ENCODE measurements at places on chromosomes 1 and 21. TPM values are rescaled to one million over a fixed set of nuclear protein-coding genes. Genes with fewer than 3 reads are reported as not detected.

Gene THEMIS2
- 7.3 TPM for polyA plus RNA-seq

Gene FAM177B
- not detected for polyA plus RNA-seq

DNA sequence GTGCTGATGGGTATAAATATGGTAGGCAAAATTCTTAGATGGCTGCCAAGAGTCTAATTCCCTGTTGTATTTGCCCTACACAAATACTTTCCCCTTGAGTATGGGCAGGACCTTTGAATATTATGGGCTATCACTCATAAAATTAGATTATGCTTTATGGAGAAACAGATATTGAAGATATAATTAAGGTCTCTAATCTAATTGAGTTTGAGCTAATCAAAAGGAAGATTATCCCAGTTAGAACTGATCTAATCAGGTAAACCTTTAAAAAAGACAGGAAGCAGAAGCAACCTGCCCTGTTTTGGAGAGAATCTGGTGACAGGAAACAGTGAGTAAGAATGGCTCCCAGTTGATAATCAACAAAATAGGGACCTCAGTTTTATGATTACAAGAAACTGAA lies 609.0 kb upstream of the PRMT6 start:
- DNase-seq, result no peak

DNA sequence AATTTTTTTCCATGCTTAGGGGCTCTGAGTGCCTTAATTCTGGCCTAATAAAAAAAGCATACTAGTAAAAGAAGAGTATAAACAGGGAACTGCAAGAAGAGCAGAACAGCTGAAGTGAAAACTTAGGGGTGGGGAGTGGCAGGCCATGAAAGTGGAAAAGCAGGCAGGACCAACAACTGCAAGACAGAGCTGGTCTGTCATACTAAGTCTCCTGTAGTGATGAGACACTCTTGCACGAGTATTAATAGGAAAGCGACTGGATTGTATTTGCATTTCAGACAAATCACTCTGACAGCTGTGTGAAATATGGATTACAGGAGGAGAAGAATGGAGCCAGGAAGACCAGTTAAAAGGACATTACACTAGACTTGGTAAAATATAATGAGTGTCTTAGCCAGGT lies 449.9 kb downstream of the NUF2 start:
- no peak for DNase-seq

GRCh38 chr1:100523038-100523652 lies 14.8 kb upstream of the GPR88 start:
- no peak for DNase-seq

GRCh38 chr1:110524311-110525248 lies 5.6 kb upstream of the KCNA10 start:
- no peak for DNase-seq

GRCh38 chr1:12135612-12136011 lies 31.2 kb upstream of the TNFRSF1B start:
- DNase-seq, result peak; percentile 58

DNA sequence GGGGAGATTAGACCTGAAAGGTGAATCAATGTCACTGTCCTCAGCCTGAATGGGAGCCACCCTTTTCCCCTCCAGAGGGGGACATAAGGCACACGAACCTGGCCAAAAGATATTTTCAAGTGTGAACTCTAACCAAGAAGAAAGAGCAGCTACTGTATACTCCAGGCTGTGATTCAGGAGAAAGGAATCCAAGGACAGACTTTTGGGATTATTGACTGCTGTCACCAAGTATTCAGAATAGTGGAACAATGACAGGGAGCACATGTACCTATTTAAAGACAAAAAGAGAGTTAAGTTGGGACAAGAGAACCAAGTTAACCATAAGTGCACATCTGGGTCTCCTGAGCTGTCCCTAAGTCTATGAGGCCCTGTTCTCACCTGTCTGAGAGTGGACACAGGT lies 2.4 kb downstream of the ICMT start:
- DNase-seq, result no peak
